ENCODE measurements at places on chromosomes 6 and 20.

GRCh38 chr6:154650351-154650750 is 82.9 kb upstream of the SCAF8 start:
- no peak for DNase-seq
- H3K27me3 ChIP-seq: no peaks in the 10 kb centered on the region
- H3K36me3 ChIP-seq: no peaks in the 10 kb centered on the region
- no peak overlapping the region for H3K4me3 ChIP-seq
- H3K27ac ChIP-seq: no peak overlapping the region

GRCh38 chr6:130716466-130716865 is 110.7 kb upstream of the SMLR1 start:
- peaks cover 17% of the 10 kb centered on the region for H3K4me1 ChIP-seq
- no peak for DNase-seq
- H3K4me3 ChIP-seq: no peak overlapping the region
- H3K27ac ChIP-seq: no peak overlapping the region
- H3K27me3 ChIP-seq: no peaks in the 10 kb centered on the region

DNA sequence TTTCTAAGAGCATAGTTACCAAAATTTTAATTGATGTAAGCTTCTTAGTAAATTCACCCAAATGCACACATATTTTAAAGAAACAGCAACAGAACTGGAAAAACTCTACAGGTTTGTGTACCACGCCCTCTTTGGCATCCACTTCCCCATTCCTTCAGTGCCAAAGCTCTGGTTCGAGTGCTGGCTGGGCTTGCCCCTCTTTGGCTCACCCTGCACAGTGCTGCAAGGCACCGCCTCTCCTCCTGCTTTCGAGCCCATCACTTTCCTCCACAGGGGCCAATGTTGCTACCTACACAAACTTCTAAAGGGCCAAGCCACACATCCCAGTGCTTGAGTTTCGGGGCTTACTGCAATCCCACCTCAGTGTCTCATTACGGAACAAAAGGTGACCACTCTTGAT is 9.6 kb downstream of the LRP11 start:
- H3K4me3 ChIP-seq: no peak overlapping the region
- H3K4me1 ChIP-seq: peaks cover 58% of the 10 kb centered on the region
- H3K27ac ChIP-seq: no peak overlapping the region
- DNase-seq: no peak
- H3K27me3 ChIP-seq: no peaks in the 10 kb centered on the region

GRCh38 chr6:120938876-120939472 is 395.3 kb downstream of the TBC1D32 start:
- DNase-seq: no peak
- no peaks in the 10 kb centered on the region for H3K27me3 ChIP-seq
- H3K27ac ChIP-seq: no peak overlapping the region
- no peaks in the 10 kb centered on the region for H3K36me3 ChIP-seq
- H3K4me1 ChIP-seq: no peaks in the 10 kb centered on the region

- no peak overlapping the region for H3K4me3 ChIP-seq
- H3K27me3 ChIP-seq: no peaks in the 10 kb centered on the region
- DNase-seq: no peak
- no peaks in the 10 kb centered on the region for H3K36me3 ChIP-seq
- no peak overlapping the region for H3K27ac ChIP-seq
Observed at GRCh38 chr6:3242768-3243167, 15.3 kb upstream of the TUBB2B start.

- H3K27ac ChIP-seq: no peak overlapping the region
- peak; percentile 69 for DNase-seq
- no peaks in the 10 kb centered on the region for H3K36me3 ChIP-seq
- peaks cover 43% of the 10 kb centered on the region for H3K27me3 ChIP-seq
- no peak overlapping the region for H3K4me3 ChIP-seq
- no peaks in the 10 kb centered on the region for H3K4me1 ChIP-seq
Observed at GRCh38 chr6:32700391-32701040, 34.1 kb upstream of the HLA-DQB1 start.

GRCh38 chr20:21147593-21147992 is 21.7 kb downstream of the KIZ start:
- H3K4me3 ChIP-seq: no peak overlapping the region
- no peaks in the 10 kb centered on the region for H3K36me3 ChIP-seq
- DNase-seq: no peak
- H3K27me3 ChIP-seq: no peaks in the 10 kb centered on the region

DNA sequence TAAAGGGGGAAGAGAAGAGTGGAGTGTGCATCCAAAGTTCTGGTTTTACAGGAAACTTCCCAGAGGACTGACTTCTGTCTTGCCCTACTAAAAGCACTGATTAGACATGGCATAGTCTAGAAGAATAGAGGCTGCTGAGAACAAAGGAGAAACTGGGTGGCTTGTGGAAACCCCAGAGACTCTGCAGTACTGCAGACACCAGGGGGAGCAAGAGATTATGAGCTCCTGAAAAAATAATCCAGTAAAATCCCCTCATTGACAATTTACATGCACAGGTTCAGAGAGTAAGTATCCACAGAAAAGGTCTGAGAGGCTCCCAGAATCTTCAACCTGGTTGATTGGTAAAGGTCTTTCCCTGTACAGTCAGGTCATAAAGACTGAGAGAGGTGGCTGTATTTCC is 48.7 kb upstream of the CLVS2 start:
- H3K27me3 ChIP-seq: no peaks in the 10 kb centered on the region
- no peaks in the 10 kb centered on the region for H3K36me3 ChIP-seq
- DNase-seq: peak; percentile 78
- H3K4me3 ChIP-seq: no peak overlapping the region
- H3K27ac ChIP-seq: no peak overlapping the region

GRCh38 chr6:152978058-152978457 is 4.8 kb downstream of the FBXO5 start:
- no peak overlapping the region for H3K4me3 ChIP-seq
- no peak for DNase-seq
- no peaks in the 10 kb centered on the region for H3K27me3 ChIP-seq
- peaks cover 47% of the 10 kb centered on the region for H3K4me1 ChIP-seq

DNA sequence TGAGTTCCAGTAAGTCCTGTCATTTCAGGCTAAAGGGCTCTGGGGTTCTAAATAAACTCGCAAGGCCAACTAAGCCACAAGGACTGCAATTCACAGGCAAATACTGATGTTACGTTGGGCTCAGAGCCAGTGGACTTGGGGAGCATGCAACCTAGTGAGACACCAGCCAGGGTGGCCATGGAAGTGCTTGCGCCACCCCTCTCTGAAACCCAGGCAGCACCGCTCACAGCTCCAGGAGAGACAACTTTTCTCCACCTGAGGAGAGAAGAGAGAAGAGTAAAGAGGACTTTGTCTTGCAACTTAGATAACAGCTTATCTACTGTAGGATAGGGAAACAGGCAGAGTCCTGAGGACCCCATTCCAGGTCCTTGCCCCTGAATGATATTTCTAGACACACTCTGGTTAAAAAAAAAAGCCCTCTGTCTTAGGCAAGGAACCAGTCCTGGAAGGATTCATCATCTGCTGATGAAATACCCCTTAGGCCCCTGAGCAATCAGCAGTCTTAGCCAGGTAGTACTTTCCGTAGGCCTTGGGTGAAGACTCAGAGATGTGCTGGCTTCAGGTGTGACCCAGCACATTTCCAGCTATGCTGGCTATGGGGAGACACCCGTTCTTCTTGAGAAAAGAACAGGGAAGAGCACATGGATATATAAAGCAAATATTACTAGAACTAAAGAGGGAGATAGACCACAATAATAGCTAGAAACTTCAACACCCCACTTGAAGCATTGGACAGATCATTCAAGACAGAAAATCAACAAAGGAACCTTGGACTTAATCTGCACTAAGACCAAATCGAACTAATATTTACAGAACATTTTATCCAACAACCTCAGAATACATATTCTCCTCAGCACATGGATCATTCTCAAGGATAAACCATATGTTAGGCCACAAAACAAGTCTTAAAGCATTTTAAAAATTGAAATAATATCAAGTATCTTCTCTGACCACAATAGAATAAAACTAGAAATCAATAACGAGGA is 31.5 kb upstream of the TBC1D32 start:
- no peaks in the 10 kb centered on the region for H3K4me1 ChIP-seq
- DNase-seq: no peak
- no peak overlapping the region for H3K27ac ChIP-seq
- H3K27me3 ChIP-seq: no peaks in the 10 kb centered on the region
- H3K4me3 ChIP-seq: no peak overlapping the region

Measured in A673 (cell line).